ENCODE measurements at places on chromosomes 6 and 20.
A peak's percentile ranks its signal among the peaks of the same experiment; 100 is the strongest.

GRCh38 chr6:20575704-20576451 is 41.6 kb downstream of the CDKAL1 start:
- DNase-seq, result no peak

- no peak for DNase-seq
Observed at GRCh38 chr20:43931976-43932375, 17.3 kb downstream of the TOX2 start.

DNA sequence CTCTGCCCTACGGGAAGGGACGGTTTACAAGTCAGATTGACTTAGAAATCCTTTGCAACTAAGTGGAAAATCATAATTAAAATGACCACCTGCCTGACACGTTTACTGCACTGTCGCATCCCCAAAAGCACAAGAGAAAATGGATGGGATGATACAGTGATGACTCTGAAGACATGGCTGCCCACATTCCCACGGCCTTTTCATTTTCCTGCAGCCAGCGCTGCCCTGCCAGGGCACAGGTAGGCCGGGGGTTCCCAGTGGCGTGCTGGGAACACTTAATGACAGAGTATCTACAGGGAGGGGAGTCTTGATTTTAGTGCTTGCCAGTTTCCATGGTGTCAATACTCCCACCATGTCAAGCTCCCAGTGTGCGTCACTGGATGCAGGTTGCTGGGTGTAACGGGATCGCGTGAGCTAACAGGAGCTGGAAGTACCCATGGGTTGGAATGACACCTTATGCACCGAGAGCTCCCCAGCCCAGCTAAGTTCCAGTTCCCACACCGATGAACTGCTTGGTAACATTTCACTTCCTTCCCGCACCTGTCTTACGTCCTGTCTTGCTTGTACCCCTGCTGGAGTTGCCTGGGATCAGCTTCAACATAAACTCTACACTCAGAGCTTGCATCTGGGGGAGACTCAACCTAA is 129.0 kb downstream of the ANKRD60 start:
- DNase-seq, result peak; percentile 67

DNA sequence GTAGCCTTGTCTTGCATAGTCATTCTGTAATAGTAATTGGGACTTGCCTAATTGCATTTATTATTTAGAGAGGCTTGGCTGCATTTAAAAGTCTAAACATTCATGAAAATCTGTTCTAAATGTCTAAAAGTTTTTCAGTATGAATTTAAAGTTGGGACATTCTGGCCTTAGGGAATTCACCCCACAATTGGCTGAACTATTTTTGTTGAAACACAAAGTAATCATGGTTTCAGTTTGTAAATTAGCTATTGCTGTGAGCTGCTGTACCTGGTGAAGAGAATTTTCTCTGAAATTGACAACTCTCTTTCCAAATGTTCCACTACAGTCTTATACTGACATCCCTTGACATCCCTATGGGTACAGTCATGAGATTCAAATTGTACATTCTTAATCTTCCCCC is 253.0 kb downstream of the FARS2 start:
- DNase-seq, result no peak

All from coronary artery (tissue), 2 donors.